LoVo (cell line): ENCODE measurements at places on chromosomes 4 and X.

GRCh38 chr4:184168406-184169019 is 49.2 kb downstream of the ENPP6 start:
- peak; percentile 64 for DNase-seq

DNA sequence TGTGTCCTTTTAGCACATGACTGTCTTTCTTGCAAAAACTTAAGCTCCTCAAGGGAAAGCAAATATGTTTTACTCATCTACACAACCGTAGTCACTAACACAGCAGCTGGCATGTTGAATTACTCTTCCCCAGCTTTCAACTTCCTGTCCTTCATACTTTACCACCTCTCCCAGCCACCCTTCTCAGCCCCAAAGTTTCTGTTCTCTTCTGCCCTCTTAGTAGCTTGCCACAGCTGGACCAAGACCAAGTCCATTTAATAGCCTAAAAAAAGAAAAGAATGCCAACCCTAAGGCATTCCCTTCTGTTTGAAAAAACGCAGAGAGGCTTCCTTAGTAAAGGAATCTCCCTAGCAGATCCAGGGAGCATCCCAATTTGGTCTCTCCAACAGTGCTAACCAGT is 36.8 kb downstream of the SRPX2 start:
- no peak for DNase-seq

DNA sequence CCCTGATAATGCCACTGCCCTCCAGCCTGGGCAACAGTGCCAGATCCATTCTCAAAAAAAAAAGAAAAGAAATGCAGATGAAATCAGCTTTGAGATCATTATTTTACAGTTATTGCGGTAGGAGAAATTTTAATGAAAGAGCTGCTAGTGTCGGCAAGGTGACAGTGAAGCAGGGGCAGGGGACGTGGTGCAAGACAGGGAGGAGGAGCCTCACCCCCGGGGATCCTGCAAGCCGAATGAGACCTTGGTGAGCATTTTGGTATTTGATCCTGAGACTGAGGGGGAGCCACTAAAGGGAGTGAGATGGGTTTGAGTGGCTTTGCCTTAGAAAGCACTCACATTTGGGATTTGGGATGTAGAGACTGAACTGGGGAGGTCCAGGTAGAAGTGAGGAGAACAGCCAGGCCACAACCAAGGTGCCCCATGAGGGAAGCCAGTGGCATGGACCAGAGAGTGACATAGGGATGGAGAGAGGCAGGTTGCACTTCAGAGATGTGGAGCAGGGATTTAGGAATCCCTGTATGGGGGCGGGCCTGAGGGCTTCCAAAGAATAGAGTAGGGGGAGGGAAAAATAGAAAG is 23.6 kb downstream of the RBM10 start:
- no peak for DNase-seq

DNA sequence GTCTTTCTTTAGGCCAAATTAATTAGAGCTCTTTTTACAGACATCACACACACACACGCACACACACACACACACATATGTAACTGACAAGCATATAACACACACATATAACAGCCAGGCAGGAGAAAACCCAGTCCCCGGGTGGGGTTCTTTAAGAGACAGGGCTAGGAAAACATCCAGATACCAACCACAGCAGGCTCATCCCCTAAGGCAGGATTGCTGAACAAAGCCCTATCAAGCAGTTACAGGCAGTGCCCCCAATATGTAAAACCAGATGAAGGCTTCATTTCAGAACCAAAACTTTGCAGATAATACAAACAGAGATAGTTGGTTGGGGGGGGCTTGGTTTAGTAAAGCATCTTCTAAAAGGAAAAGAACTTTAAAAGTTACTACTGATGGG is 18.0 kb upstream of the FAM47E start:
- DNase-seq = no peak

DNA sequence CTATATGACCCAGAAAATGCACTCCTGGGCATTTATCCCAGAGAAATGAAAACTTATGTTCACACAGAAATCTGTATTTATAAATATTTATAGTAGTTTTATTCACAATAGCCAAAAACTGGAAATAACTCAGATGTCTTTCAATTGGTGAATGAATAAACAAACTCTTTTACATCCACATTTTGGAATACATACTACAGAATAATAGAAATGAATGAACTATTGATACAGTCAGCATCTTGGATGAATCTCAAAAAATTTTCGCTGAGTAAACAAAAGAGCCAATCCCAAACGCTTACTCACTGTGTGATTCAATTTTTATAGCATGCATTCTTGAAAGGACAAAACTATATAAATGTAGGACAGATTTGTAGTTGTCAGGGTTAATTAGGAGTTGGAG is 75.1 kb upstream of the HTR2C start:
- DNase-seq = no peak

DNA sequence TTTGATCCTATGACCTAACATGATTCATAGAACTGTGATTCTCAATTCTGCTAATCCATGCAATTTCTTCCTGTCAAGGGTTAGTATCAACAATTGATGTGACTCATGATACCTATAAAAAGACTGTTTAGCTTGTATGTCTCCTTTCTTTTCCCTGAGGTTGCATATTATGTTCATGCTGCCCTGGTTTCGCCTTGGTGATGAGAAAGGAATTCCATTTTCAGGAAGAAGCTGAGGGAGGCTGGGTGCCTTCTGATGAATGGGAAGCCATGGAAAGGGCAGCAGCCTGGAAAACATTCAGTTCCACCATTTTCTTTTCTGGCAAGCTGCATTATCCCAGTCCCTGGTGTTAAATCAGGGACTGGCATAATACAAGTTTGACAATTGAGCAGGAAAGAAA is 976.5 kb downstream of the RPA4 start:
- no peak for DNase-seq

DNA sequence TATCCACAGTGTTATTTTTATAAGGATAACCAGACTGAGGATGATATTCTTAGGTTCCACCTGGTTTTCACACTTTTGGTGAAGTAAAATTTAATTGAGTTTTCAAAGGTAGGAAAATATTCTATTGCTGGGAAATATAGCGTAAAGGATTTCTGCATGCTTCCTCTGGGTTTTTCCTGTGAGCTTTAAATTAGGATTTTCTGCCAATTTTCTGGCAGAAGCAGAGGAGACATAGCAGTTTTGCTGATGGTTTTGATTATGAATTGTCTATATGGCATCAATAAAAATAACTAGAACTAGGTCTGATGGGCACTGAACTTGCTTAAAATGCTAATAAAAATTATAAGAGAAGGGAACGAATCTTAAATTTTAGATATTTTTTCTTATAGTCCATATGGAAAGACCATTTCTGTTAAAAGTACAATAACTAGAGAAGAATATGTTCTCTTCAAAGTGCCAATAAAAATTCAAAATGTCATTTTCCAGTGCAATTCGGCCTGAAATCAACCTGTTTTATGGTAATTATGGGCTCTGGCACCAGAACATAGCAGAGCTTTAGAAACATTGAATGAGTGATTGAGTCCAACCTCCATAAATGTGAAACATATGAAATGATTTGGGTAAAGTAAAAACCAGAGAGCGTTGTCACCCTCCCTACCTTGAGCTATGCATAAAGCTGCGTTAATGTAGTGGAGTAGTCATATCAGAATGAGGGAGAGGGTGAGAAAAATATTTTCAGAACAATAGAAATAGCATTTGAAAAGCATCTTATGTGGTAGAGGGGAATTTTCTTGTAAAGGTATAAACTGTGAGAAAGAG is 279.7 kb downstream of the SPRY1 start:
- DNase-seq = no peak

DNA sequence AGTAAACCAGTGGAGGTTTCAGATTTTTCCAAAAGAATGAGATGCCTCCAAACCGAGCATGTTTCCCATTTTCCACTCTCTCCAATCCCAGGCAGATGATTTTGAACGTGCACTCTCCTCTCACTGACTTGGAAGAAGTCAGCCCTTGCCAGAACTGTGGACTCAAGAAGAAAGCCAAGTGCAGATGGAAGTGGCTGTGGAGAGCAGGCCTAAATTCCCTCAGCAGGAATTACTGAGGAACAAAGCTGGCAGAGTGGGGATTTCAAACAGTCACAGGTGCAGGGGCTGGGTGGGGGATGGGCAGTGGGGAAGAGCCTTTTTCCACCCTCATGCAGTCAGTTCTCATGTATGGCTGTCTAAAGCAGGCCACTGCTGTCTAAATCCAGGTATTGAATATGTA is 83.5 kb upstream of the PLAC1 start:
- no peak for DNase-seq

DNA sequence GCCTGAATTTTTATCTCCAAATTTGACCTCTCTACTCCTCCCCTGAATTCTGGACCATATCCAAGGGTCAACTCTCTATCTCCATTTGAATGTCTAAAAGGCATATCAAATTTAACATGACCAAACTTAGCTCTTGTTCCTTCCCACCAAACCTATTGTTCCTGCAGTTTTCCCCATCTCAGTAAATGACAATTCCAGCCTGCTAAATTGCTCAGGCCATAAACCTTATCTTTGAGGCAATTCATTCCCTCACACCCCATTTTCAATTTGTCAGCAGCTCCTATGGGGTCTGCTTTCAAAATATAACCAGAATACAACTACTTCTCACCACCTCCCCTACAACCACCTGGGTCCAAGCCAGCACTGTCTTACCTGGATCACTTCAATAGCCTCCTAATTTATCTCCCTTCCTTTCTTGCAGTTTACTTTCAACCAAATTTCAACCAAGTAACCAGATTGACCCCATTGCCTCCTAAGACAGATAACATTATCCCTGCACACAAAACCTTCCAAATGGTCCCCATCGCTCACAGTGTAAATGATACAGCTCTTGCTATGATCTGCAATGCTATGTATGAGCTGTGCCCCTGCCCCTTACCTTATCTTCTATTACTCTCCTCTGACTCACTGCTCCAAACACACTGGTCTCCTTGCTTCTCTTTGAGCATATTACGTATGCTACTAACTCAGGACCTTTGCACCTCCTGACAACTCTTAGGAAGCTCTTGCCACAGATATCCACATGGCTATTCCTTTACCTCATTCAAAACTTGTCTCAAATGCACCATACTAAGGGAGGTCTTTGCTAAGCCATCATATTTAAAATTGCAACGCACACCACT is 66.0 kb downstream of the CAMK2D start:
- peak; percentile 35 for DNase-seq

- DNase-seq = no peak
Observed at GRCh38 chr4:145453163-145453520, 28.5 kb upstream of the SMAD1 start.

GRCh38 chr4:143400082-143400481 is 63.4 kb downstream of the GAB1 start:
- no peak for DNase-seq

GRCh38 chrX:123830309-123830708 is 29.5 kb upstream of the XIAP start:
- DNase-seq = peak; percentile 56

GRCh38 chrX:120604361-120604782 is 471 bp downstream of the MCTS1 start:
- DNase-seq = peak; percentile 19
